ENCODE measurements at places on chromosomes 4 and X.

- DNase-seq = no peak
Measured at GRCh38 chr4:86557526-86557925, 36.6 kb upstream of the PTPN13 start.

DNA sequence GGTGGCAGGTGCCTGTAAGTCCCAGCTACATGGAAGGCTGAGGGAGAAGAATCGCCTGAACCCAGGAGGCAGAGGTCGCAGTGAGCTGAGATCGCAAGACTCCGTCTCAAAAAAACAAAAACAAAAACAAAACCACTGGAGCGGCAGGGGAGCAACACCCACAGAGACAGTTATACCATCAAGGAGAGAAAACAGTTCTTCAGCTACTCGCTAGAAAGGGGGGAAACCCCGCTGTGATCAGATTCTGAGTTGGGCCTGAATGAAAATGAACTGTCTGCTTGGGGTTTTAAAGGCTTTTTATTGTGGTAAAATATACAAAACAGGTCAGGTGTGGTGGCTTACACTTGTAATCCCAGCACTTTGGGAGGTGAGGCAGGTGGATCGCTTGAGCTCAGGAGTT lies 16.8 kb upstream of the IRAK1 start:
- DNase-seq = no peak

DNA sequence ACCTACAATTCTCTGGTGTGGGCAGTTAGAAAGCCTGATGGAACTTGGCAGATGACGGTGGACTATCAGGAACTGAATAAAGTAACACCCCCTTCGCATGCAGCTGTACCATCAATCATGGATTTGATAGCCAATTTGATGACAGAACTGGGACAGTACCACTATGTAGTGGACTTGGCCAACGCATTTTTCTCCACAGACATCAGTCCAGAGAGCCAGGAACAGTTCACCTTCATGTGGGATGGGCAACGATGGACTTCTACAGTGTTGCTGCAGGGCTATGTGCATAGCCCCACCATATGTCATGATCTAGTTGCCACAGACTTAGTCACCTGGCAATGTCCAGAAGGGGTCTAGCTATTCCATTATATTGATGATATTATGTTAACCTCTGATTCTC lies 54.5 kb upstream of the CCDC149 start:
- no peak for DNase-seq

DNA sequence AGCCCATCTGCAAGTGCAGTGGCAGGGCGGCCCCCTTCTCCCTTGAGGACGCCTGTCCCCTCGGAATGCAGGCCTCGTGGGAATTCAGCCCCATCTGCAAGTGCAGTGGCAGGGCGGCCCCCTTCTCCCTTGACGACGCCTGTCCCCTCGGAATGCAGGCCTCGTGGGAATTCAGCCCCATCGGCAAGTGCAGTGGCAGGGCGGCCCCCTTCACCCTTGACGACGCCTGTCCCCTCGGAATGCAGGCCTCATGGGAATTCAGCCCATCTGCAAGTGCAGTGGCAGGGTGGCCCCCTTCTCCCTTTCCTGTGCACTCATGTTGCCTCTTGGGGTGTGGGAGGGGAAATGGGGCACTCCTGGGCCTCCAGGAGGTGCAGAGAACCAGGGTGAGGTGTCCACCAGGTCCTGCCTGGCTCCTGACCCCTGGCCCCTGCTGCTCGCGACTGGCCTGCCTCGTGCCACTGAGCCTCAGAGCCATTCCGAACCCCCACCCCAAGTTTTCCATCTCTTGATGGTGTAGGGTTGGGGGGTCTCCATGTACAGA lies 6.8 kb upstream of the SLC26A1 start:
- DNase-seq = no peak

GRCh38 chr4:2255501-2256155 lies 6.3 kb downstream of the MXD4 start:
- no peak for DNase-seq

- no peak for DNase-seq
Measured at GRCh38 chr4:37882665-37883296, 8.1 kb upstream of the TBC1D1 start.

GRCh38 chrX:129945131-129945530 lies 37.3 kb upstream of the BCORL1 start:
- DNase-seq = no peak

DNA sequence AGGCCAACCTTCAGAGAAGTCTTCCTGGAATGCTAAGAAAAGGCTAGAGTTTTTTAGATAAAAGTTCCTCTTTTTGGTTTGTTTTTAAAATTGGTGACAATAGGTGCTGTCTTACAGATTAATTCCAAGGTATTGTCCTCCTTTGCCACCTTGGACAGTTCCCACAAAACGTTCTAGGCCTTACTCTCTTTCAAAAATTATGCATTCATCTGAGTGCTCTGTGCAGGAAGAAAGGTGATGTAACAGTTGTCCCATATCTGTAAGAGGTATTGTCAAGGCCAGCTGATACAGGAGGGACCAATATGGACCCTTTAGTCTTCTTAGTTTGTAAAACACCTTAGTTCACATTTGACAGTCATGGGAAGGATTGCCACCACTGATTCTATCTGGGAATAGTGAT lies 15.9 kb upstream of the CXCL5 start:
- no peak for DNase-seq

- DNase-seq = no peak
Measured at GRCh38 chr4:176406736-176407135, 87.0 kb downstream of the SPCS3 start.

DNA sequence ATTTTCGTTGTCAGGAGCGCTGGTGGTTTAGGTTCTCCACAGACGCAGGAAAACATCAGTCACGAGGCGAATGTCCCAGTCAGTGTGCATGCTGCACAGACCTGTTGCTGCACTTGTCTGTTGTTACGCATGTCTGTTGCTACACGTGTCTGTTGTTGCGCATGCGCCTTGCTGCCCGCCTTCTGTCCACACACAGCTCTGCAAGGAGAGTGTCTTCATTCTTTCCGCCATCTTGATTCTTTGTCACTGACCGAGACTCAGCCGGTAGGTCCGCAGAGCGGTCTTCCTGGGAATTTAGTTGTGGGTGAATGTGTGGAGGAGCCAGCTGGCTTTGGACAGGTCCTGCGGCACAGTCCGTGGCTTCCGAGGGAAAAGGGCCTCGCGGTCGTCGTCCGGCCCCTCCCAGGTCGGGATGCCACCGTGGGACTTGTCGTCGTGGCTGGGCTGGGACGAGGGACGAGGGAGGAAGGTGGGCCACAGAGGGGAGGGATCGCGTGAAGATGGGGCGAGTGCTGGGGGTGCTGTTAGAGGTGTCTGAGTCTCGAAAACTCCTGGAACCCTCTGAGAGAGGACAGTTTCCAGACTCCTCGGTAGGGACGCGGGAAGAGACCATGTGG lies at the start of gene PAGE2B:
TSS of gene PAGE2B (plus strand) at position 180 of the 617 bp plus-strand sequence. CDS start 1,012 bp downstream, outside the sequence.
- no peak for DNase-seq

DNA sequence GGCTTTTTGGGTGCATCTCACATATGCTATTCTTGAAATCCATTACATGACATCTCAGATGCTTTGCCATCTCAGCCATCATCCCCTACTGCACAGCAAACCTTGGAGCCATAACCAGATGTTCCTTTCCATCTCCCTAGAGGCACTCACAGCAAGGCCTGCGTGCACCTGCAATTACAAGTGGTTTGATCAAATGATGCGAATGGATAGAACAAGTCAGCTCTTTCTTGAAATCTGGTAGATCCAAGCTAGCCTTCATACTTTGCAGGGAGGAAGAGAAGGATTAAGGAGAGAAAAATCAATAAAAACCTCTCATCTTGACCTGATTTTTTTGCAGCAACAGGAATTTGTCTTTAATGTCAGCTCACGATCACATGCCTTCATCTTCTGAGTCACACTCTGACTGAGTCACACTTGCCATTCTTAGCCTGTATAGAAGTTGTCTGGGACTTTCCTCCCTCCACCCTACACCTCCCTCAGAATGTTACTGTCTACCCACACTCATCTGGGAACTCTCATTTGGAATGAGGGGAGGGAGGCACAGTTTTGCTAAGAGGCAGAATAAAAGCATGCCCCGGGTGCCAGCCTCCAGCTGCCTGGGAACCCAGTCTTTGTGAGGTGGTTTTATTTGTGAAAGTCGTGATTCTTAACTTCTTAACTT lies 11.9 kb upstream of the TRIML1 start:
- DNase-seq = no peak

- DNase-seq = no peak
Measured at GRCh38 chrX:106177106-106177981, 9.2 kb downstream of the PWWP3B start.
